ENCODE measurements at places on chromosomes 5 and 9.

DNA sequence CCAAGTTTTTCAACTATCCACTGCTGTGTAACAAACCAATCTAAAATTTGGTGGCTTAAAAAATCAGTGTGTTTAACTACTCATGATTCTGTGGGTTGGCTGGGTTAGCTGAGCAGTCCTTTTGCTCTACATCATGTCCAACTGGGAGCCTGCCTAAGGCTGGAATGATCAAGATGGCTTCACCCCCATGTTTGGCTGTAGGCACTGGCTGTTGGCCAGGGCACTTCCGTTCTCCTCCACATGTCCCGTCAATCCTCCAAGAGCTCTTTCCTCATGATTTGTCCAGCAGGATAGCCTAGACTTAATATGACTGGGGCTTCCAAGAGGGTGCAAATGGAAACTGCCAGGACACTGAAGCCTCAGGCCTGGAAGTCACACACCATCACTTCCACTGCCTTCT, 17.0 kb upstream of the TSSK1B start:
- no peak for DNase-seq

- DNase-seq = no peak
Observed at GRCh38 chr9:18333157-18333556, 140.8 kb upstream of the ADAMTSL1 start.

DNA sequence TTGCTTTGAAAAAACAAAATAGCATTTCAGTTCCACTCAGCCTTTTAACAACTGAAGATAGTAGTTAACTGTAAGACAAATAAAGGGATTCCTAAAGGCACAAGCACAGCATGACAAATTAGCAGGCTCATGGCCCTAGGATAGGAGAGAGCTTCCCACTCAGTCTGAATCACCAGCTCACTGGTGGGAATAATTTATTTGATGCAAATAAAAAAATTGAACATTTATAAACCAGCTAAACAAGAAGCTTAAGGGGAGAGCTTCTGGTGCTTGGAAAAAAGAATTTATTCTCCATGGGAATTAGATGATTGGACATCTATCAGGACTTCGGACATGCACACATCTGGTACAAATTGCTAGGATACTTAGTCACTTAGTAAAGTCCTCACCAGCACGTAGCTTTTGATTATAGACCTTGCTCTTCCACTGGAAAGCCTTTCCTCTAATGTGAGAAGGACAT, 294.1 kb upstream of the TNC start:
- DNase-seq = no peak

DNA sequence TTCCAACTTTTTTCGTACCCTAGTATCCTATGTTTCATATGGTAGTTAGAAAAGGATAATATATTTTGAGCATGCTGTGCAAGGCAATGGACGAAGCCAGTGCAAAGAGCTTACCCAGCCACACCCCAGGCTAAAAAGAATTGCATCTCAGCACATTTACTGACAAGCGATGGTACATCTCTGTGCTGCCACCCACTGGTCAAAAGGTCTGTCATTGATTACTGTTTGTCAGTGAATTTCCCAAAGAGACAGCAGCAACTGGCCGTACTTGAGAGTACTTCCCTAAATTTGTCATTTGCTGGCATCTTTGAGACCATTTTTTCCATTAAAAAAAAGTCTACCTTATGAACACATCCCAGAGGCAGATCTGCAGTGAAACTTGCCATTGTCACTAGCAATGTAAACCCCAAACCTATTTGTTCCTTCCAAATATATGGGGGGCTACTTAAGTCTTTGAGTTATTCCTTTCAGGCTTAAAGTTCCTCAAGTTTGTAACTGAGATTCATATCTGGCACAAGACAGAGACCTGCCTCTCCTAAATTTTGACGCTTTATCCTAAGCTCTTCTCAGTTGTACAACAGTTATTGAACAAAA, 184.3 kb downstream of the CTNND2 start:
- no peak for DNase-seq

- peak; percentile 74 for DNase-seq
Observed at GRCh38 chr9:129863059-129863690, 27.9 kb downstream of the USP20 start.

DNA sequence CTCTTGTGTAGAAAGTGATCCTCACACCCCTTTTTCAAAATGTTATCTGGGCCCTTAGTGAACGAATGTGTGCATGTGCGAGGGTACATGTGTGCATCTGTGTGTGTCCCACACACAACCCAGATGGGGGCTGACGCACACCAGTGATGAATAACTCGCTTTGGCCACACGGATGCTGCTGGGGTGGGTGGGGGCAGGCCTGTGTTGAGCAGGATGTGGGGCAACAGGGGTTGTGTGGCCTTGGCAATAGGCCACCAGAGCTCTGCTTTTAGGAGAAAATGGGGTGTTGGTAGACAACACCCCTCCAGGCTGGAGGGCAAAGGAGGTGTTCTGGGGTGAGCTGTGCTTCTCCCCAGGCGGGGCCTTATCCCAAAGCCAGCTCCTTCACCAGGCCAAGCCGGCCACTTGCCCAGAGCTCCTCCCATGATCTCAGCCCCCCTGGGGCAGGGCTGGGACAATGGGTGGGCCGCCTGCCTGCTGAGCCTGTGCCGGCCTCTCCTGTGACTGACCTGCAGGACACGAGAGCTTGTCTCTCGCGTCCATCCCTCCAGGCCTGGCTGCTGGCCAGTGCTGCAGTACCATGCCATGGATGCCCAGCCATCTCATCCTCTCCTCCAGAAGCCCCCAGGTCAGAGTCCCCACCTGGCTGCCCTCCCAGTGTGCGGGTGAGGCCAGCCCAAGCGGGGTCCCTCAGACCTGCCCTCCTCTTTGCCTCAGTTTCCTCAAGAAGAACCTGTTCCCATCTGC, 1.7 kb downstream of the DBN1 start:
- DNase-seq = peak; percentile 48

DNA sequence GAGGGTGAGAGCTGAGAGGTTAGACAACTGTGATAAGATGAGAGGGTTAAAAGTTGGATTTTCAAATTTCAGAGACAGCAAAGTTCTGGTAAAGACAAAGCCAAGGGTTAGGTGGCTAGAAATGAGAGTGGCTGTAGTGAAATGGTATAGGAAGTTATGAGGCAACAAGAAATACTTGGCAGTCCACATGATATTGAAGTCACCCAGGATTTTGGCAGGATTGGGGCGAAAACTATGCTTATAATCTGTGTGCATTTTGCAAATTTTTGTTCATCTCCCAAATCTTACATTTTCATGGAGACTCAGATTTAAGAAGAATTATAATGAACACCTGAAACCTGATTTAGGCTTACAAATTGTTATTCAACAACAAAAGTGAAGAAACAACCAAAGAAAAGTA, 35.6 kb downstream of the C9 start:
- DNase-seq = no peak

DNA sequence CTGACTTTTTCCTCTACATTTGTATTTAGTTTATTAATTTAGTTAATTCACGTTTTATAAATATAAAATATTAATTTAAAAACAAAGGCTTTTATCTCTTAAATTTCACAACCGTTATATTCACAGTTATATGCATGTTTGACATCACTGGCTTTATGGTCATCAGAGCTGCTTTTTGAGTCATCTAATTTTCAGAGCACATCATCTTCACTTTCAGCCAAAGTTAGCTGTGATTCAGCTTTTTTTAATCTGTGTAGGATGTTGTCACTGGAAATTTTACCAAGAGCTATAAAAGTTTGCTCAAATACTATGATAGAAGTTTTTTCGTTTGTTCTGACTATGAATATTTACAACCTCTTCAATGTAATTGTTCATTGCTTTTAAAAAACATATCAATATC, 12.4 kb downstream of the CDC37L1 start:
- no peak for DNase-seq

DNA sequence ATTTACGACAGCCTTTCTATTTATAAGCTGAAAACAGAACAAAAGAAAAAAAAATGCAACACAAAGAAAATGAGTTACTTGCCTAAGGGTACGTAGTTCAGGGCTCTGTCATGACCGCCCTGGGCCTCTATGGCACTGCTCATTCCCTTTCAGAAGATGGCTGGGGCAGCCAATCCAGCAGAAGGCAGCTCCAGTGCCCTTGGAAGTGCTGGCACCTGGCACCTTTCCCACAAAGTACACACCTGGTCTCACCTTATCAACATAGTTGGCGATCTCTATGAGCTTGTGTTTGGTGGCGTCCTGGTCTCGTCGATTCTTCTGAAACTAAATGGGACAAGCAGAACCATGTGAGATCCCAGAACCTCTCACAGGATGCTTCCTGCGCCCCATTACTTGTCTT, 53.2 kb downstream of the NIPAL4 start:
- no peak for DNase-seq

Measured in CD4-positive, alpha-beta T cell treated with Interleukin-15 for 4 hours (primary cell).